Body of pancreas (tissue), 4 donors: ENCODE measurements at places on chromosomes 4 and X.

DNA sequence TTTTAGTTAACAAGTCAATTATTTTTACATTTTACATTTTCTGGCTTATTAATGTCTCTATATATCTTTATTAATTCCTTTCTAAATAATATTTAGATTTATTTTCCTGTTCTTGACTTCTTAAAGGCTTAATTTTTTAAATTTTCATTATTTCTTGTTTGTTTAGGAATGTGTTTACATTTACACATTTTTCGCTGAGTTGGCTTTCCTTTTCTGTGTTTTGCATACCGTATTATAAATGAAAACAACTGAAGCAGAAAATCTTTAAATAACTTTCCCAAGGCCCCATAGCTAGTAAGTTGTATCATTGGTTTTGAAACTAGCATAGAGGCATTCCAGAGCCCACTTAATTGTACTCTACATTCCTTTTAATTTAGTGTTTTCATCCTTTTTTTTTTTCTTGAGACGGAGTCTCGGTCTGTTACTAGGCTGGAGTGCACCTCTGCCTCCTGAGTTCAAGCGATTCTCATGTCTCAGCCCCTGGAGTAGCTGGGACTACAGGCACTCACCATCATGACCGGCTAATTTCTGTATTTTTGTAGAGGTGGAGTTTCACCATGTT, 261.6 kb downstream of the IQCM start:
- no peak overlapping the region for H3K27ac ChIP-seq
- no peaks in the 10 kb centered on the region for H3K27me3 ChIP-seq
- no peak for DNase-seq
- no peaks in the 10 kb centered on the region for H3K4me1 ChIP-seq
- H3K4me3 ChIP-seq = no peak overlapping the region

GRCh38 chr4:152944666-152945320, 8.7 kb downstream of the FHDC1 start:
- no peak overlapping the region for H3K4me3 ChIP-seq
- no peaks in the 10 kb centered on the region for H3K4me1 ChIP-seq
- no peak for DNase-seq
- H3K27ac ChIP-seq = no peak overlapping the region

DNA sequence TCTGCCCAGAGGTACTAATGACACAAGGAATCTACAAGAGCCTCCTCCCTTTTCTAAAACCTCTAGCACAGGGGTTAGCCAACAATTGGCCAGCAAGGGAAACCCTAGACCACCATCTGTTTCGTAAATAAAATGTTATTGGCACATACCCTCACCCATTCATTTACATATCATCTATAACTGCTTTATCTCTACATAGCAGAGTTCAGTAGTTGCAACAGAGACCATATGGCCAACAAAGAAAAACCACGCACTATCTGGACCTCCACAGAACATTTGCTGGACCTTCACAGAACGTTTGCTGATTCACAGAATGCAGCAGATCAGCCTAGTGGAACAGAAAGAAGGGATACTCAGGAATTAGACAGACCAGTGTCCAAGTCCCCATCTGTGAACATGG, 9.4 kb downstream of the SLC2A9 start:
- no peak overlapping the region for H3K27ac ChIP-seq
- H3K36me3 ChIP-seq = no peaks in the 10 kb centered on the region
- DNase-seq = no peak
- H3K4me1 ChIP-seq = peaks cover 15% of the 10 kb centered on the region
- no peaks in the 10 kb centered on the region for H3K27me3 ChIP-seq

GRCh38 chrX:3075959-3076358, 34.7 kb downstream of the ARSF start:
- no peak overlapping the region for H3K4me3 ChIP-seq
- H3K27ac ChIP-seq = no peak overlapping the region
- no peaks in the 10 kb centered on the region for H3K4me1 ChIP-seq
- no peak for DNase-seq

DNA sequence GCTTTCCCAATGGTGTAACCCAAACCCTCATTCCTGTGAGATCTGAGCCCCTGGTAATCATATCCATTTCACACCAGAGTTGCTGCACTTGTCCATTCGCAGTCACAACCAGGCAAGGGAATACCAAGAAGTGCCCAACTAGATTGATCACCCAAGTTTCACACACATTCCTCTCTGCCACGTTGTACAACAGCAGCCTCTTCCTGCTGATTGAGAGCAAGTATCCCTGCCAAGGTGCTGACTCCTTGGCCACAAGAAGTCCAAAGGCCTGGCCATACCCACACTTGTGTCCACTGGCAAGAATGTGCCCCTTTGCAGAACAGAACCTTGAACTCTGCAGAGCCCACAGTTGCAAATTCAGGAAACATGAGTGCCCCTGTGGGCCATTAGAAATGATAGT, 6.5 kb upstream of the ACOT9 start:
- H3K27ac ChIP-seq = no peak overlapping the region
- H3K27me3 ChIP-seq = no peaks in the 10 kb centered on the region

- DNase-seq = no peak
- no peak overlapping the region for H3K27ac ChIP-seq
- H3K4me3 ChIP-seq = no peak overlapping the region
- H3K4me1 ChIP-seq = no peaks in the 10 kb centered on the region
- no peaks in the 10 kb centered on the region for H3K27me3 ChIP-seq
Observed at GRCh38 chr4:22754116-22754515, 61.4 kb downstream of the GBA3 start.

- DNase-seq = no peak
- no peaks in the 10 kb centered on the region for H3K36me3 ChIP-seq
- H3K27ac ChIP-seq = no peak overlapping the region
- H3K4me1 ChIP-seq = no peaks in the 10 kb centered on the region
- H3K27me3 ChIP-seq = no peaks in the 10 kb centered on the region
- H3K4me3 ChIP-seq = no peak overlapping the region
Observed at GRCh38 chr4:94806376-94806775, 48.6 kb downstream of the BMPR1B start.

- no peaks in the 10 kb centered on the region for H3K27me3 ChIP-seq
- no peak overlapping the region for H3K27ac ChIP-seq
- no peaks in the 10 kb centered on the region for H3K4me1 ChIP-seq
- no peaks in the 10 kb centered on the region for H3K36me3 ChIP-seq
- H3K4me3 ChIP-seq = no peak overlapping the region
Observed at GRCh38 chr4:113007151-113007550, 42.3 kb upstream of the ANK2 start.

- H3K27ac ChIP-seq = no peak overlapping the region
- H3K36me3 ChIP-seq = no peaks in the 10 kb centered on the region
- H3K27me3 ChIP-seq = no peaks in the 10 kb centered on the region
- H3K4me1 ChIP-seq = no peaks in the 10 kb centered on the region
Observed at GRCh38 chrX:25300994-25301393, 285.2 kb upstream of the ARX start.

GRCh38 chrX:107522901-107523300, 73.4 kb downstream of the FRMPD3 start:
- no peaks in the 10 kb centered on the region for H3K27me3 ChIP-seq
- H3K27ac ChIP-seq = no peak overlapping the region
- DNase-seq = no peak
- H3K4me3 ChIP-seq = no peak overlapping the region

GRCh38 chr4:85598936-85599335, 124.0 kb downstream of the ARHGAP24 start:
- H3K27me3 ChIP-seq = no peaks in the 10 kb centered on the region
- no peak for DNase-seq
- H3K27ac ChIP-seq = no peak overlapping the region
- no peak overlapping the region for H3K4me3 ChIP-seq

GRCh38 chr4:17657090-17657489, 42.6 kb downstream of the MED28 start:
- no peak overlapping the region for H3K27ac ChIP-seq
- no peaks in the 10 kb centered on the region for H3K36me3 ChIP-seq
- no peak for DNase-seq
- no peaks in the 10 kb centered on the region for H3K4me1 ChIP-seq

DNA sequence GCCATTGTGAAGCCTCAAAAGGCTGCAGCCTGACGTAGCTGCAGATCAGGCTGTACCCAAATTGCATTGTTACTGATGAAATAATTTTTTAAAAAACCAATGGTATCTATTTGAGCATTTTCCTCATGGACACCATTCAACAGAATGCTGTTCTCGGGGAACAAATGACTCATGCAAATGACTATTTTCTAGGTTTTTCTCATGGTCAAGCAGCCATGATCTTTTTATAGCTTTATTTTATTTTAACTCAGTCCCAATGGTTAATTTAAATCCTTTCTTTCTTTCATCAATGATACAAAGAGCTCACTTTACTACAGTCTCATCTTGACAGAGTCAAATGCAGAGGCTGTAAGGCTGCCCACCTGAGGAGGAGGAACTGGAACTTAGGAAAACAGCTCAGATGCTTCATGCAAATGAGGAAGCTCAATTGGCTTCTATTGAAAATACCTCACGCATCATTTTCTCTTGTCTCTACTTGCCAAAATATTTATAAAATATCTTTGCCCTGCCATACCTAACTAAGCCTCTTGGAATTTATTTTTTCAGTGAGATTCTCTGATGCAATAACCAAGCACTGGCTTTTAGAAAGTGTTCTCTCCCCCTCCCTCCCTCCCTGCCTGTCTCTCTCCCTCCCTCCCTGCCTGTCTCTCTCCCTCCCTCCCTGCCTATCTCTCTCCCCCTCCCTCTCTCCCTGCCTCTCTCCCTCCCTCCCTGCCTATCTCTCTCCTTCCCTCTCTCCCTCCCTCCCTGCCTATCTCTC, 81.0 kb downstream of the SORBS2 start:
- H3K4me3 ChIP-seq = no peak overlapping the region
- peaks cover 37% of the 10 kb centered on the region for H3K4me1 ChIP-seq
- H3K27ac ChIP-seq = peak overlapping the region; percentile 6
- no peaks in the 10 kb centered on the region for H3K27me3 ChIP-seq
- no peak for DNase-seq

- no peaks in the 10 kb centered on the region for H3K36me3 ChIP-seq
- no peak overlapping the region for H3K27ac ChIP-seq
- H3K4me1 ChIP-seq = no peaks in the 10 kb centered on the region
- DNase-seq = no peak
Observed at GRCh38 chr4:110867251-110867960, 244.5 kb upstream of the PITX2 start.

- no peaks in the 10 kb centered on the region for H3K27me3 ChIP-seq
- no peak overlapping the region for H3K27ac ChIP-seq
- no peak for DNase-seq
- H3K36me3 ChIP-seq = no peaks in the 10 kb centered on the region
- H3K4me1 ChIP-seq = peaks cover 20% of the 10 kb centered on the region
- no peak overlapping the region for H3K4me3 ChIP-seq
Observed at GRCh38 chrX:38893441-38893840, 92.2 kb downstream of the MID1IP1 start.

DNA sequence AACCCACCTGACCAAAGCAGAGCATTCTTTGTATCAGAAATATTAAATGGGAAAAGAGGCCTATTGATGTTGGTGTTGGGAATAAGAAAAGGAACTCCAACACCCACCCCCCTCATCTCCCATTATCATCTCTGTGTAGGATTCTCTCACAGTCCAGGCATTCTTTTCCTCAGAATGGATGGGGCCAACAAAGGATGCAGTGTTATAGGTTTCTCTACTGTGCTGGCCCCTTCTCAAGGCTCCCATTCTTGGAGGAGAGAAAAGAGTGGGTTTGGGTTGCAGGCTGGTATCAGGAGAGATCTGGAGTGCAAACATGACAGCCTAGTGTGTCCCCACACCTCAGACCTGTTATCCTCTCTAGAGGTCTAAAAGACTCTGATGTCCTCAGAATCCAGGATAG, 59.6 kb downstream of the UGT8 start:
- H3K4me3 ChIP-seq = no peak overlapping the region
- DNase-seq = no peak
- H3K4me1 ChIP-seq = peaks cover 7% of the 10 kb centered on the region
- no peaks in the 10 kb centered on the region for H3K36me3 ChIP-seq

- no peak overlapping the region for H3K4me3 ChIP-seq
- H3K27me3 ChIP-seq = no peaks in the 10 kb centered on the region
- H3K27ac ChIP-seq = no peak overlapping the region
- no peak for DNase-seq
- H3K4me1 ChIP-seq = no peaks in the 10 kb centered on the region
Observed at GRCh38 chr4:109998867-109999584, 86.3 kb downstream of the EGF start.

- peaks cover 51% of the 10 kb centered on the region for H3K4me1 ChIP-seq
- H3K27me3 ChIP-seq = no peaks in the 10 kb centered on the region
- no peaks in the 10 kb centered on the region for H3K36me3 ChIP-seq
- DNase-seq = peak; percentile 68
- no peak overlapping the region for H3K4me3 ChIP-seq
- peak overlapping the region; percentile 86 for H3K27ac ChIP-seq
Observed at GRCh38 chr4:10006231-10006600, 15.1 kb downstream of the SLC2A9 start.

GRCh38 chrX:16711893-16712547, 449 bp downstream of the CTPS2 start:
- H3K36me3 ChIP-seq = no peaks in the 10 kb centered on the region
- H3K4me3 ChIP-seq = peak overlapping the region; percentile 27
- DNase-seq = peak; percentile 36

DNA sequence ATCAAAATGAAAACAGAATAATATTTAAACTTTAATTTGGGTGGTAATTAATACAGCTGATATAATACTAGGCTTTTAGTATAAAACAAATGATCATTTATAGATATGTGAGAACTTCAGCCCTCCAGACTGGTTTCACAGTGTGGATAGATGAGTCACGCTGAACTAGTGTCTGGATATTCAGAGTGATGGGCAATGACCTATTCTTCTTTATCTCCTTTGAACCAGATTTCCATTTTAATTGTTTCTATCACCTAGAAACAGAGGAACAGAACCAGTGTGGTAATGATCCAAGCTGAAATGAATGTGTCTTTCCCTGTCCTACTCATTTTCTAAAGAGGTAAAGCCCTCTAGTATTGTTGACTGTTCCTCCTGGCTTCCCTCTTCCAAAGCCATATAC, 155.2 kb upstream of the GK2 start:
- DNase-seq = no peak
- no peaks in the 10 kb centered on the region for H3K36me3 ChIP-seq
- no peak overlapping the region for H3K4me3 ChIP-seq
- no peaks in the 10 kb centered on the region for H3K27me3 ChIP-seq

DNA sequence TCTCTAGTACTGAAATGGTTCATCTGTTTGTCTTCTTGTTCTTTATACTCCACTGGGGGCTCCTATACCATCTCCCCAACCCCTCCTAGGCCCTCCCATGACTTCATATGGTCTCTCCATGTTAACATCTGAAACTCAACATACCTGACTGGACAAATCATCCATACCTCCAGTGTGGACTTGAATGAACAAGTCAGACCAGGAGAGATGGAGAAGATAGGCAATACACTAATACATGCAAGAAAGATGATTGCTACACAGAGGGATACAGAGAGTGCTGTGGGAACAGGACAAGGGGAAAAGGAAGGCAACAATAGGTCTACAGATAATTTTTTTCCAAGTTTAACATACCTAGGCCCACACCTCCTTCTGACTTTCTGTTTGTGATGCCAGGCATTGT, 175.1 kb downstream of the FHIP1A start:
- peaks cover 6% of the 10 kb centered on the region for H3K4me1 ChIP-seq
- H3K27me3 ChIP-seq = no peaks in the 10 kb centered on the region
- no peak overlapping the region for H3K27ac ChIP-seq
- no peak for DNase-seq

GRCh38 chr4:91359041-91360031, 944.4 kb upstream of the GRID2 start:
- peak overlapping the region; percentile 74 for H3K27ac ChIP-seq
- H3K4me3 ChIP-seq = no peak overlapping the region
- no peaks in the 10 kb centered on the region for H3K36me3 ChIP-seq
- peaks cover 17% of the 10 kb centered on the region for H3K4me1 ChIP-seq
